ENCODE measurements at places on chromosomes 6 and 20.

GRCh38 chr6:50843842-50844241 is 25.2 kb downstream of the TFAP2B start:
- DNase-seq: no peak

DNA sequence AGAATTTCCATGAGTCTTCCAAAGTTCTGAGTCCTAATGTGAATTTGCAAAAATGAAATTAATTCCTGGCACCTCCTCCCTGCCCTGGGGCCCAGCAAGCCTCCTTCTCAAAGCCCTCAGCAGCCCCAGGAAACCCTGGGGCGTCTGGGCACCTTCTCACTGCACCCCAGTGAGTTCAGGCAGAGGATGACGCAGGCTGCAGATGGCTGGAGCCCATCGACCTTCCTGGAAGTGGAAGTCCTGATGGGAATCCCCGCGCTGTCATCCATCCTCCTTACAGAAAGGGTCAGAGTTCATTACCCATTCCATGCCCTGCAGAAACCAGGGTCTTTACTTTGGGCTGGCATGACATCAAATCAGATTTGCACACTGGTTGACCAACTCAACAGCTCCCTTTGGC is 31.6 kb downstream of the DLL1 start:
- no peak for DNase-seq

DNA sequence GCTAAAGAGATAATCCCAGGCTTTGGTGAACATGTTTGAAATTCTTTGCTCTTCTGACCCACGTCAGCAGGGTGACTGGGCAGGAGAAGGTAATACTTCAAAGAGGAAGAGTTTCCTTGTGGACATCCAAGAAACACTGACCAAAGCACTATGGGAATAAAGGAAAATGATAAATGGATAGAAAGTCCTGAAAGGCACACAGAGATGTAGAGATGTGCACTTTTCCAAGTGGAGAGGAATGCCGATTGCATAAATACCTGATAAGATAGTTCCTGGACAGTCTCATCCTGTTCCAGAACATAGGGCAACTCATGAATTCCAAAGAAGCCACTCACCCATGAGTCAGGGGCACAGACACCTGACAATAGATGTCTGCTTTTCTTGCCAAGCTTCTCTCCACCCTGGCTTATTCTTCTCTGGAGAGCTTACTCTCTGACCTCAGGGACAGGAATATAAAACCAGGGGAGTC is 191.3 kb upstream of the FOXA2 start:
- no peak for DNase-seq

DNA sequence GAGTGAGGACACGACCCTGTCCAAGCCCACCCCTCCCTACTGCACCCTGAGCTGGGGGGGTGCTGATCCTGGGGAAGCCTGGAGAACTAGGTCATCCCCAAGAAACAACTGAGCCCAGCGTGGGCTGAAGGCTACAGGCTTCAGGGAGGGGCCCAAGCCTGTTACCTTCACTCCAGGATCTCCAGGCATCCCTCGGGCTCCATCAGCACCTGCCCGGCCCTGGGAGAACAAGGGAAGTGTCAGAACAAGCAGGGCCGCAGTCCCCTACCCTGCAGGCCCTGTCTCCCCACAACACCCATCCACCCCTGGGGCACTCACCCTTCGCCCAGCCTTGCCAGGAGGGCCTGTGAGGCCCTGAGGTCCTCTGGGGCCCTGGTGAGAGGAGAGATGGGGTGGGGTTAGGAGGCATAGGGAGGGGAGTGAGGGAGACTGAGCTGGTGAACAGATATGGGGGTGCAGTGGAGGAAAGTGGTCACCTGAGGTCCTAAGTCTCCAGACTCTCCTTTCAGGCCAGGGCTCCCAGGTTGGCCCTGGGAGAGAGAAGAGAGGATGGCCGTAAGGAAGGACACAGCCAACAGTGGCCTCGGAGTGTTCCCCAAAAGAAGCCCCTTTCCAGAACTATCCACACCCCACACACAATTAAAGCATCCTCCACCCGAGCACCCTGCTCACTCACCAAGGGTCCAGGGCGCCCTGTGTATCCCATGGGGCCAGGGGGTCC is 13.4 kb downstream of the COL11A2 start:
- DNase-seq: no peak

DNA sequence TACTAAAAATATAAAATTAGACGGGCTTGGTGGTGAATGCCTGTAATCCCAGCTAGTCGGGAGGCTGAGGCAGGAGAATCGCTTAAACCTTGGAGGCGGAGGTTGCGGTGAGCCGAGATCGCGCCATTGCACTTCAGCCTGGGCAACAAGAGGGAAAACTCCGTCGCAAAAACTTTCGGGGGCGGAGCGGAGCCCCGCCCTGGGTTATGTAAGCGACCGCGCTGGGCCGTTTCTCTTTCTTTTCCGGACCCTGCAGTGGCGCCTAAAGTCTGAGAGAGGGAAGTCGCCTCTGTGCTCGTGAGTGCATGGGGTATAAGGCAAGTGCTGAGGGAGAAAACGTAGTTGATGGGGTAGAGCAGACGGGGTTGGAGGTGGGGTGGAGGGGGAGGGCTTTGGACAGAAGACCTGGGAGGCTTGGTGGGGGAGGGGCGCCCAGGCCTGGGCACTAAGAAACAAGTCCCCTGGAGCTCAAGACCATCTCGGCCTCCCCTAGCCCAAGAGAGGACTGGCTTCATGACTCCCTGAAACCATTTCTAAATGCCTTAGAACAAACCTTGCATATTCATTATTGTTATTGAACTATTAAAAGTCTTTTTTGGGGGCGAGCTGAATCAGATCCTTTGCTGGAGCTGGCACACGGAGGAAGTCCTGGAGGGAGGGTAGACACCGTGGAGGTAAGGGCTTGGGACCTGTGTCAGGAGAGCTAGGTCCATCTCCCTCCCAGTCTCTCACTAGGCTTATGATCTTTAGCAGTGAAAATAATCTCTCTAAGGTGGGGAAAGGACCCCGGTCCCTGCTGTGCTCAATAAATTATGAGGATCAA is 2.7 kb upstream of the MICA start:
- DNase-seq: peak; percentile 53

DNA sequence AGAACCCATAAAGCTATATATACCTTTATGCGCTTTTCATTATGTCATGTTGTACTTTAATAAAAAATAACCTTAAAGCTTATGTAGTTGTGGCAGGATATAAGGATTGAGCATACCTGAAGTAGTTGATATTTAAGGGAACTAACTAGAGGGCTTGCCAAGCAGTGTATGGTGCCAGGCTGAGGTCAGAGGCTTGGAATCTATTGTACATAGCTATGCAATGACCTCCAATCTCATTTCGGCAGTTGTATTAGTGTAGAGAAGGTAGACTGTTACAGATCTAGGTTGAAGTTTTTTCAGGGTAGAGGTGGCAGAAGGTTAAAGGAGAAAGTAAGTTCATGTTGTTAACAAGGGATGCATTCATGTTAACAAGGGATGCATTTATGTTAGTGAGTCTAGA is 397.7 kb upstream of the HS3ST5 start:
- DNase-seq: no peak

DNA sequence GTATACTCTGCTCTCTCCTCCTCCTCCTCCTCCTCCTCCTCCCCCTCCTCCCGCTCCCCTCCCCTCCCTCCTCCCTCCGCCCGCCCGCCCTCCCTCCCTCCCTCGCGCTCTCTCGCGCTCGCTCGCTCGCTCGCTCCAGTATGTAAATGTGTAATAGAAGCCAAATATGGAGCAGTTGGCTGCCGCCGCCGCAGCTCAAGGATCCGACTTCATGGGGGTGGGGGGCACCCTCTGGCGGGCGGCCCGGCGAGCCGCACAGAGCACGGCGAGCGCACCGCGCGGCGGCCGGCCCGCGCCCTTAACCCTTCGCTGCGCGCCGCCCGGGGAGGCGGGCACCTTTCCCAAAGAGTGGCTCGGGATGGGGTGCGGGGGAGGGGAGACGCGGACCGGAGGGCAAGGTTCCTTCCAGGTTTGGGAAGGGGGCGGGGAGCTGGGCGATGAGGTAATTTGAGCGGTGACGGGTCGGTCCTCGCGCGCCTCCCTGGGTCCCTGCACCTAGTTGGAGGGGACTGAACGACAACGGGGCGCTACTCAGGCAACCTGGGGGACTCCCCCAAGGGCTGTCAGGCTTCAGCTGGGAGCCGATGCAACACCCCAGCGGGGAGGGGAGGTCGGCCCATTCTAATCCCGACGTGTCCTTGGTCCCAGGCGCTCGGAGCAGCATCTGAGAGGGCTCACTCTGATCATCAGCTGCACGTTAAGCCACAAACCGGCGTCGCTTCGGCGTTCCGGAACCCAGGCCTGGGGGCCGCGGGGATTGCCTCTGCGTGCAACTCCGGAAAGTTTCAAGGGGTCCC is 409 bp upstream of the ATXN1 start:
- DNase-seq: peak; percentile 67

DNA sequence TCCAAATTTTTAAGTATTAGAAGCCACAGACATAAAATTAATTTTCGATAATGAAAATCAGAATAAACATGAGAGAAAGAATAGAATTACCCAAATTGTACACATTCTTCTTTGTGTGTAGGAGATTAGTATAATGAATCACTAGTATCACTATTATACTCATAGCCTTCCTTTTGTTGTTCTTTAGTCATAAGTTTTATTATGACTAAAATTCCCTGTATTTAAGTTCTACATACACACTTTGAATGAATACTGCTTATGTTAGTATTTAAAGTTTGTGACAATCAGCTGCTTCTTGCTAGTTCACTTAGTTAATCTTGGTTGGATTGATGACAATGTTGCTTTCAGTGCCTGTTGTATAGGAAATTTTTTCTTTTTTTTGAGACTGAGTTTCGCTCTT is 72.7 kb downstream of the CCDC170 start:
- no peak for DNase-seq

- DNase-seq: no peak
These were observed 99.2 kb downstream of the JPH2 start for GRCh38 chr20:44087857-44088120.

- no peak for DNase-seq
These were observed 102.7 kb downstream of the PTPRK start for GRCh38 chr6:128417698-128418097.

- no peak for DNase-seq
These were observed 386.9 kb downstream of the CDH26 start for GRCh38 chr20:60345106-60345505.

- peak; percentile 42 for DNase-seq
These were observed 1.2 kb downstream of the MTCH1 start for GRCh38 chr6:36984581-36985416.

GRCh38 chr6:152441902-152442301 is 195.3 kb downstream of the SYNE1 start:
- no peak for DNase-seq

- DNase-seq: no peak
These were observed 62.0 kb upstream of the BMP5 start for GRCh38 chr6:55937261-55937947.

DNA sequence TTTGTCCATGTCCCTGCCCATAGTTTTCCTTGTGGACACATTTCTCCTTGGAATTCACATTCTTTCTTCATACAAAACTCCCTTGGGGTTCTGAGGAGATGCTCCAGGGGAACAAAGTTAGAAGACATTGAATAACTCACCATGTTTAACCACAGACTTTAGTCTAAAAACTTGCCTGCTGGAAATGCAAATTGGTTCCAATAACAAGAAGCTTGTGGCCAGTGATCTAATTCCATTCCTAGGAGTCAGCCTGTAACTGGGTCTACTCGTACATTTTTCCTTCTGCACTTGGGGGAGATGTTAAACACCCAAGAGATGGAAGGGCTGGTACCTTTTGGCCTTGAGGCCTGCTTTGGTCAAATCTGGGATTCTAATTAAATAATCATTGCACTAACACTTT is 60.2 kb downstream of the SCML4 start:
- no peak for DNase-seq

- no peak for DNase-seq
These were observed 96.0 kb downstream of the MAP3K5 start for GRCh38 chr6:136696238-136696637.

- DNase-seq: no peak
These were observed 18.4 kb downstream of the SERAC1 start for GRCh38 chr6:158149641-158150040.

DNA sequence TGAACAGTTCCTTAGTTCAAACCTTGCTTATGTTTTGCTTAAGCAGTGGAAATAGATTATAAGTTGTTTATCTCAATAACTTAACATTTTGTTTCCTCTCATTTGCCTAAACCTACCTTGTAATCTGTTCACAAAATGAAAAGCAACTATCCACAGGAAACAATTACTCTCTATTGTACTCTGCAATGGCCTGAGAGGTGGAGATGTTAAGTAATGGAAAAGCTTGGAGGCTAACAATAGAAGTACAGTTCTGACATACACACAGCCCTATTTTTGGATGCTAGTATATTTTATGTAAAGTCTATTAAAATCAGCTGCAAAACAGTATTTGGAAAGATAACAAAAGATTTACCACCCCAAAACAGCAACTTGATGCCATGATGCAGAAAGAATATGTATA is 82.1 kb downstream of the TINAG start:
- DNase-seq: no peak

DNA sequence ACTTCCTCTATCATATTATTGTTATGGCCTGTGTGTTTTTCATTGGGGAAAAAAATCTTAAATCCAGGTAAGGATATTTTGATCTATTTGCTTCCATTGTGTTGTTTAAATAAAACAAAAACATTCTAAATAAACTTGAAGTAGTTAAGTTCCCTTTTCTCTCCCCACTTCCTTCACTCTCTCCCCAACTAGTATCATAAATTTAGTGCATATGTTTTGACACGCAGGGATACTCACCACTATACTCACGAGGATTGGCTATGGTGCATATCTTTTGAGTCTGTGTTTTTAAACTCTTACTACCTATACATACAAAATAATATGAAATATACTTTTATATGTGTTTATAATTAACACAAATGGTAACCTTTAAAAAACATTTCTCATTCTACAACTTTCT is 5.2 kb downstream of the TTLL9 start:
- no peak for DNase-seq

GRCh38 chr6:99347804-99348203 is 1.7 kb downstream of the FAXC start:
- DNase-seq: no peak

DNA sequence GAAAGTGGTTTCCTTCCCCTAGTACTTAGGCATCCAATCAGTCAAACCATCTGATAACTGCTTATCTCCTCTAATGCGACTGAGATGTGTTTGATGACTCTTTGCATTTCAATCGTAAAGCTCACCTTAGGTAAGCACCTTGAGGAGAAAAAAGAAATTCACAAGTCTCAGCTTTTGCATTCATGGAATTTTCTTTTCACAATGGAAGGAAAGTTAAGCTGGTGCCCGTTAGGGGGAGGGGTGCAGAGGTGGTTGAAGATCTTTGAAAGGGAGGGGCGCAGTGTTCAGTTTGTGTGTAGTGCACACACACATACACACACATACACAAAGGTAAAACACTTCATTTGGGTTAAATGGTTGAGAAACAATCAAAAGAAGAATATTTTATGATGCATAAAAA is 87.1 kb upstream of the SALL4 start:
- DNase-seq: no peak

- DNase-seq: no peak
These were observed 626.3 kb downstream of the TENT5A start for GRCh38 chr6:81126150-81126549.

DNA sequence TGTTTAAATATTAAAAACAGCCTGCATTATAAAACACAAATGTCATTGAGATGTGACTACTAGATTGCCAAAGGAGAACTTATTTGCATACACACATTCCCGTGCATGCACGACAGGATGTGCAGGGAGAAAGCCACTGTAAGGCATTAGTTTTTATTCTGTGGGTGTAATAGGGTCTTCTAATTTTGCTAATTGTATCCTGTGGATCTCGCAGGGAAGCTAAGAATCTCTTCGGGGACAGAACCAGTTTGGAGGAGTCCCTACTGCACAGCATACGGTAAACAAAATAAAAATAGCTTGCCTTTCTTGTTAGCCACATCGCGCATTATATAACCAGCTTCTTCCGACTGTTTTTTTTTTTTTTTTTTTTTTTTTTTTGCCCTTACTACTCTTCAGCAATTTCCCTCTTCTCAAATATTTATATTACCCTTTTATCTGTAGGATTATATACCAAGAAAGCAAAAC is 2.0 kb downstream of the ATXN1 start:
- no peak for DNase-seq

Data from activated T-cell treated with anti-CD3 and anti-CD28 coated beads for 24 hours (primary cell).